ENCODE measurements at places on chromosomes 5 and 9. TPM values are rescaled to one million over a fixed set of nuclear protein-coding genes. Genes with fewer than 3 reads are reported as not detected.
A peak's percentile ranks its signal among the peaks of the same experiment; 100 is the strongest.

GRCh38 chr5:10620346-10620745, 56.5 kb downstream of the ANKRD33B start:
- H3K4me1 ChIP-seq: no peaks in the 10 kb centered on the region
- H3K4me3 ChIP-seq: no peak overlapping the region
- no peaks in the 10 kb centered on the region for H3K27me3 ChIP-seq
- DNase-seq: no peak
- no peaks in the 10 kb centered on the region for H3K36me3 ChIP-seq
- no peak overlapping the region for H3K27ac ChIP-seq

GRCh38 chr5:157842185-157842584, 16.8 kb downstream of the CLINT1 start:
- peaks cover 7% of the 10 kb centered on the region for H3K4me1 ChIP-seq
- DNase-seq: no peak
- no peak overlapping the region for H3K27ac ChIP-seq
- H3K4me3 ChIP-seq: no peak overlapping the region

GARIN3 gene
- not detected for total RNA-seq

IL5 gene
- total RNA-seq: not detected

- H3K4me3 ChIP-seq: peak overlapping the region; percentile 98
- H3K27me3 ChIP-seq: no peaks in the 10 kb centered on the region
- peaks cover 47% of the 10 kb centered on the region for H3K4me1 ChIP-seq
- peak; percentile 17 for DNase-seq
- no peaks in the 10 kb centered on the region for H3K36me3 ChIP-seq
Observed at GRCh38 chr5:52799358-52799982, 11.8 kb downstream of the ITGA1 start.
